BE2C (cell line): ENCODE measurements at places on chromosomes 3 and 15.
A peak's percentile ranks its signal among the peaks of the same experiment; 100 is the strongest.

GRCh38 chr3:78872195-78872594, 895.6 kb downstream of the ROBO1 start:
- peak; percentile 40 for DNase-seq

- no peak for DNase-seq
Observed at GRCh38 chr3:124461838-124462632, 268.2 kb upstream of the UMPS start.

DNA sequence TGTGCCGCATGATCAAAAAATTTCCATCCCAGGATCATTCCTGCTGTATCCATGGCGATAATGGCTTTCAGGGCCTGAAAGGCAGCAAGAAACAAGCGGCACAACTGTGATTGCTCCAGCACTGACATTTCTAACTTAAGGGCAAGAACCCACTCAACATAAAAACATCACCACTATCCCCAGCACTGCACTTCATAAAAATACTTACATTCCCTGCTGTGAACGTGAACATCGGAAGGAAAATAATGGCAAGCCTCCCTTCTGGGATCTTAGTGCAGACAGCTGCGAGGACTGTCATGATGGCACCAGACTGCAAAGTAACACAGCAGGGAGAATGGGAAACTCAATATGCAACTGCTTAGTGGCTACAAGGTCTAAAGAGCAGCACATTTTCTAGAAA, 8.1 kb upstream of the MAP6D1 start:
- DNase-seq: no peak

DNA sequence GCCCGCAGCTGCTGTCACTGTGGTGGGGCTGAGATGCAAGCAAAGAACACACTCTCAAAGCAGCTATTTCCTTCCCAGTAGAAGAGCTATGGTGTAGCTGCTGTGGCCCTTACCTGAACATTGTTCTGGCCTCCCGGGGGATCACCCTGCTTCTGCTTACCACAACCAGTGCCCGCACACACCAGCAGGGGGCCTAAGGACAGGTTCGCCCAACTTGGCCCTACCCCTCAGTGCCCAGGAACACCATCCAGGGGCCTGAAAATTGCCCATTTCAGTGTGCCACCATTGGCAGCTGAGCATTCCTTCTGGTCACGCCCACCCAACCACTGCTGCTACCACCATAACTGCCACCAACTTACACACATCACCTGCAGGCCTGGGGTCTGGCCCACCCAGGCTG, 113.0 kb downstream of the TP63 start:
- DNase-seq: no peak

DNA sequence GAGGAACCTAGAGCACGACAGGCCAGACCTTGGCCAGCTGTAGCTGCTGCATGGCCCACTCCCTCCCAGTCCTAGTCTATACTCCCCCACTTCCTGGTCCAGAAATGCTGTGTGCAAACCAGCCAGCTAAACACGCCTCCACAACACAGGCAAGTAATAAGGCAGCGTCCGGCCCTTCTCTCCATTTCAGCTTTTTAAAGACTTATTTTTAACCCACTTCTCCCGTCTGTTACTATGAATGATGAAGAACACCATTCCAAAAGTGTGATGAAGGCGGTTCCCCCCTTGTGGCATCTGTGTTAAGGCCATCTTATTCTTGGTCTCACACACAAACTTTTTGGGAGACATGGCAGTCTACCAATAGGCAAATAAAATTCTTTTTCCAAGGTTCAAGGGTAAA, 164.1 kb upstream of the CHRNA7 start:
- no peak for DNase-seq

DNA sequence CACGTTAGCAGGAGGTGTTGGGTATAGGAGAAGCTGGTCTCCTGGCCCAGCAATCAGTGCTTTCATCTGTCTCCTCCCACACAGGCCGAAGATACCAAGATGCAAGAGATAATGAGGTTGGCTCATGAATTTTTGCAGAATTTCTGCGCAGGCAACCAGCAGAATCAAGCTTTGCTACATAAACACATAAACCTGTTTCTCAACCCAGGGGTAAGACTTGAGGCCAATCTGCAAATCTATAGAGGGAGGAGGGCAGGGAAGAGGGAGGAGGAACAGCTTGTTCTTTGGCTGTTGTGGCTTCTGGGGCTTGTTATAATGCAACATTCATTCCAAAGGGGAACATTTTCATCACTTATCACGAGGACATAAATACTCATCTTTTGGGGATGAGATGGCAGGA, 195.3 kb downstream of the ITPR1 start:
- no peak for DNase-seq

- DNase-seq: no peak
Observed at GRCh38 chr3:96083610-96084009, 730.8 kb upstream of the EPHA6 start.
